ENCODE measurements at places on chromosomes 6 and 20. TPM values are rescaled to one million over a fixed set of nuclear protein-coding genes. Genes with fewer than 3 reads are reported as not detected.

ULBP3 gene
- total RNA-seq = 1.2 TPM

KHDRBS2 gene
- not detected for total RNA-seq

SLC32A1 gene
- not detected for total RNA-seq

TMEM151B gene
- not detected for total RNA-seq

Data from CD8-positive, alpha-beta memory T cell (primary cell).